ENCODE measurements at places on chromosomes 12 and 14.

DNA sequence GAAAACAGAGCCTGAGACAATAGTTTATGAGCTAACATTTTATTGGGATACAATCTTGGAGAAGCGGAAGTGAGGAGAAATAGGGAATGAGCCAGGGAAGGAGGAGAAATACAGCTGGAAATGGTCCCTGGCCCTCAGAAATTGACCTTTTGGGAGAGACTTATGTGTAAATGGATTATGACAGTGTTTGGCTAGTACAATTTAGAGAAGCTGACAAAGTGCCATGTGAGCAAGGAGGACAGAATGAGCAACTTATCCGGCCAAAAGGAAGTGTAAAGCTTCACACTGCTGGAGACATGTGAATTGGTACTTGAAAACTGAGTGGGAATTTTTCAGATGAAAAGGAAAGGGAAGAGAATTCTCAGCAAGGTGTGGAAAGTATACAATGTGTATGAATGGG is 2.9 kb downstream of the GLIPR1 start:
- DNase-seq = no peak

GRCh38 chr14:94237983-94238382 is 55.1 kb downstream of the SERPINA10 start:
- no peak for DNase-seq

GRCh38 chr14:89188492-89188891 is 228.5 kb downstream of the FOXN3 start:
- DNase-seq = no peak

GRCh38 chr12:124976999-124977398 is 11.9 kb downstream of the DHX37 start:
- DNase-seq = no peak

DNA sequence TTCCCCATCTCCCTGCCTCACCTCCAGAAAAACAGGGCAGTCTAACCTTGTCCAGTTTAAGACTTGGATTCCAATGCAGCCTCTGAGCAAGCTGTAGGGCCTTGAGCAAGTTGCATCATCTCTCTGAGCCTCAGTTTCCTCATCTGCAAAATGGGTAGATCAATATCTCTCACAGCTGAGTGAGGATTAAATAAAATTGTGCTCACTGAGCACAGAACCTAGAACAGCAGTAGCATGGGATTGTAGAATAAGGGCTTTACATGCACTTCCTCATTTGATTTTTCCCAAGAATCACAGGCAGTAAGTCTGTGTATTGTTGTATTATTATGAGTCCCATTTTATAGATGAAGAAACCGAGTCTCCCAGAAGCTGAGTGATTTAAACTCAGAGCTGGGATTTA is 2.0 kb downstream of the DTX1 start:
- no peak for DNase-seq

- DNase-seq = no peak
These were observed 136.5 kb upstream of the CCND2 start for GRCh38 chr12:4137015-4137414.

- DNase-seq = no peak
These were observed 38.4 kb downstream of the RTL1 start for GRCh38 chr14:100864960-100865681.

DNA sequence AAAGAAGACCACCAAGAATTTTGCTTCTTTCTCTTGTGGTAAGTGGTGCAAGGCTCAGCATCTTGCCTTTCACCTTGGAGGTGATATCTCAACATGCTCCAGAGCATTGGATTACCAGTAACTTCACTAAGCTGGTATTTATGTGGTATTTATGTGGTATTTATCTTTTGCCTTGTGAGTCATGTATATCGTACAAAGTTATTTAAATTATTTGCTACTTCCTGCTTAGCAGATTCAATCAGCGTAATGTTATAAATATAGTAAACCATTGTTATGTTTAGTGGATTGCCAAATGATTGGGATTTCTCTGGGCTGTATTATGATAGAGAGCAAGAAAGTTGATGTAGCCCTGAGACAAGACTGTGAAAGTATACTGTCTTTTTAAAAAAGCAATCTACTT is 366.4 kb downstream of the IPO8 start:
- no peak for DNase-seq

- no peak for DNase-seq
These were observed 19.5 kb downstream of the PRKAB1 start for GRCh38 chr12:119687406-119687805.

GRCh38 chr12:106625976-106626375 is 43.2 kb downstream of the RFX4 start:
- DNase-seq = no peak

Data from neural progenitor cell (in vitro differentiated cells).